ENCODE measurements at places on chromosomes 12 and 14.
A peak's percentile ranks its signal among the peaks of the same experiment; 100 is the strongest.

- DNase-seq, result peak; percentile 54
These were observed 1.4 kb downstream of the CHPT1 start for GRCh38 chr12:101698800-101699347.

DNA sequence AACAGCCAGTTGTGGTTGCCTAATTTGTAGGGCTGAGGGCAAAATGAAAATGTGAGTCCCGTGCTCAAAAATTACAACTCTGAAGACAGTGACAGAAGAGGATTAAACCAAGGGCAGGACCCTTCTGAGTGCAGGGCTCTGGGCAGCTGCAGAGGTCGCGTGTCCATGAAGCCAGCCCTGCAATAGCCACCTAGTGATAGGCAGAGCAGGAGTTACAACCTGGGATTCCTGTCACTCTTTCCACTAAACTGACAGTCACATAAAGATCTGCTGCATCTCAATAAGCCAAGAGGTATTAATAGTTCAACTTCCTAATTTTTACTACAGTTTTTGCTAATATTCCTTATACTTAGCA is 94.1 kb downstream of the SLC2A13 start:
- no peak for DNase-seq

GRCh38 chr14:66009089-66009488 is 477.1 kb upstream of the CCDC196 start:
- DNase-seq, result no peak

DNA sequence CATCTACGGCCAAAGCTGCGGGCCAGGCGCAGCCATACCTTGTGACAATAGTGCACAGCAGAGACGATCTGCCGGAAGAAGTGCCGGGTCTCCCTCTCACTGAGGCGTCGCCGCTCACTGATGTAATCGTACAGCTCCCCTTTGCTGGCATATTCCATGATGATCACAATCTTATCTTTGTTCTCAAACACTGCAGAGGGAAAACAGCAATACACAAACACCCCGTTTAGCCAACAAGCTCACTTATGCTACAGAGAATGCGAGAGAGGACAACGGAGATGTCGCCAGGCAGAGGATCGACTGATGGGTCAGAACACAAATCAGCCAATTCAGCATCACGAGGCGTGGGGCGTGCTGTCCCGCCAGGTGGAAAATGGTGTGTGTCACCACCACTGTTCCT is 52.1 kb downstream of the NUAK1 start:
- no peak for DNase-seq

- peak; percentile 82 for DNase-seq
These were observed 40.3 kb downstream of the MAP1LC3B2 start for GRCh38 chr12:116599285-116600136.

- DNase-seq, result no peak
These were observed 6.3 kb downstream of the TBPL2 start for GRCh38 chr14:55433880-55434804.

DNA sequence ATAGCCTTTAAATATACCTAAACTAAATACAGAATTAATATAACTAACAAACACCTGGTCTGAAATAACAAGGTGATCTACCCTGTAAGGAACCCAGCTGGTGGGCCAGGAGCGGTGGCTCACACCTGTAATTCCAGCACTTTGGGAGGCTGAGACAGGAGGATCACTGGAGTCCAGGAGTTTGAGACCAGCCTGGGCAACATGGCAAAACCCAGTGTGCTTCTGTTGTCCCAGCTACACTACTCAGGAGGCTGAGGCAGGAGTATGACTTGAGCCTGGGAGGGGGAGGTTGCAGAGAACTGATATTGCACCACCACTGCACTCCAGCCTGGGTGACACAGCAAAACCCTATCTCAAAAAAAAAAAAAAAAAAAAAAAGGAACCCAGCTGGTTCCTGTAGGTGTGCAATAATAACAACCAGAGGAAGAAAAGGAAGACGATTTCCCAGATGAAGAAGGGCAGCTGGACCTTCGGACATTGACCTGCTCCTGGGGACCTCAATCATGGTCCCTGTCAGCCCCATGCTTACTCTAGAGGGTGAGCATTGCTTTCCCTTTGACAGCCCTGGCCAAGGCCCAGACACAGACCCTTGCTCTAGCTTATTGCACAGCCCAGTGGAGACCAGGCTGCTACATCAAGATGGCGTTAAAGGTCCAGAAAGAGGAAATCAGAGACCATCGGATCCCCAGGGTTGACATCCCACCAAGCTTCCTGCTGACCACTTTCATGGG is 5.4 kb downstream of the FOS start:
- peak; percentile 83 for DNase-seq
